SHP77 treated with DMSO at 0.1 percent for 48 hours (cell line): ENCODE measurements at places on chromosomes 5 and 9.

- no peak for DNase-seq
These were observed 21.8 kb downstream of the SLIT3 start for GRCh38 chr5:169279125-169279524.

GRCh38 chr9:35967042-35967441 lies 9.1 kb upstream of the OR2S2 start:
- DNase-seq = no peak

DNA sequence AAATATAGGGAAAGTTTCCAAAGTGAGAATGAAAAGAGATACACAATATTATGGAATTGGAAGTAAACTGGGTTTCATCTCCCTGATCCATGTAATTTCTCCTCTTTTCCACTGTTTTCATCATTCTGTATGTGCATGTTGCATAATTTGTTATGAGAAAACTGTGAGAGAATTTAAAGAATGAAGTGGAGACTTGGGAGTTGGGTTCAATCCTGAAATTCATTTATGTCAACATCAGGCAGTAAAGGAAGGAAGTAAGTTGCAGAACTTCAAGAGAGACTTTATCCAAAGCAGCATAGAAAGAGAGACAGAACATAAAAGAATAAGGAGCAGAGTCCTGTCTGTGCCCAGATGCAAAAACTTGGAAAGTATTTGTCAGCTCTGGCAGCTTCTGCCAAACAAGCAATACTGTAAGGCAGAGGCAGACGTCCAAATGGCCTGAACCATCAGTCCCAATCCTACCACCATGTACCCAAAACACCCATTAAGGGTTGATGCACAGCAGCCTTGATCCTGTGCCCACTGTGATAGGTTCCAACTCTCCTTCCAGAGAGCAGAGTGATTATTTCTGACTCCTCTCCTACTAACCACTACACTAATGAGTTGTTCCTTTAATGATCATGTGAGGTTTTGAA lies 425.3 kb upstream of the CDH6 start:
- DNase-seq = no peak

- no peak for DNase-seq
These were observed 19.2 kb downstream of the COL15A1 start for GRCh38 chr9:98962861-98963260.

GRCh38 chr5:76861612-76862011 lies 11.8 kb downstream of the S100Z start:
- no peak for DNase-seq

GRCh38 chr5:122129306-122129705 lies at the start of gene ZNF474:
Gene ZNF474 (plus strand): TSS chr5:122129546. CDS start chr5:122151991, 22,445 bp downstream.
- no peak for DNase-seq

GRCh38 chr5:119396030-119396664 lies 40.3 kb downstream of the TNFAIP8 start:
- no peak for DNase-seq

- DNase-seq = no peak
These were observed 380.5 kb upstream of the SMC2 start for GRCh38 chr9:103713631-103714030.

DNA sequence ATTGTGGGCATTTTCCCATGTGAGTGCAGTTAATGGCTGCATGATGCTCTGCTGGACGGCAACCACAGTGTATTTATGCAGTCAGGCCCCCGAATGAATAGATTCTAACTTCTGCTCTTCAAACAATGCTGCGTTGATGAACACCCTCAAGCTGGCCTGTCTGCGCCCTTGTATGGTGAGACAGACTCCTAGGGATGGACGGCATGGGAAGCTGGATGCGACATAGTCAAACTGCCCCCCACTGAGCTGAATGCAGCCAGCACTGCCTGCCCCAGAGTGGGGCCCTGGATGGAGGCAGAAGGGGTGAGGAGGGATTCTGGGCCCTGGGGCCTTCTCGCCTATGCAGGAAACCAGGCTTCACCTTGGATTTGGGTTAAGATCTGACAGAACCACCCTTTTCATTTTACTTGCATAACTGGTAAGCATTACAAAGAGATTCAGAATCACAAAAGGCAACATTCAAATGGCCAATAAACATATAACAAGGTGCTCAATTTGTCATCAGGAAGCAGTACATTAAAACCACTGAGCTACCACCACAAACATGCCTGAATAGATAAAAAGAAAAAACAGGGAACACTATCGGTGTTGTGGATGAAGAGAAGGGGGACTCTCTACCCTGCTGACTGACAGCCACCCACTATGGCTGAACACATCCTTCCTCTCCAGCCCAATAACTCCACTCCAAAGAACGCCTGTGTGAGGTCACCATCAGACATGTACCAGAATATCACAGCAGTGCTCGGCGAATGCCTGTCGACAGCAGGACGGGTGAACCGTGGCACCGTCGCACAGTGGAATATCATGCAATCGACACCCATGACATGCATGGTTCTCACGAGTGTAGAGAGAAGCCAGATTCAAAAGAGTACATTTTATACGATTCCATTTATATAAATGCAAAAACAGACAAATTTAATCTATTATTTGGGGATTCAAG lies 79.1 kb downstream of the RAPGEF1 start:
- DNase-seq = no peak

- no peak for DNase-seq
These were observed 755.2 kb downstream of the BRINP1 start for GRCh38 chr9:118613996-118614395.

GRCh38 chr9:122124048-122124447 lies 30.9 kb upstream of the TTLL11 start:
- DNase-seq = no peak

DNA sequence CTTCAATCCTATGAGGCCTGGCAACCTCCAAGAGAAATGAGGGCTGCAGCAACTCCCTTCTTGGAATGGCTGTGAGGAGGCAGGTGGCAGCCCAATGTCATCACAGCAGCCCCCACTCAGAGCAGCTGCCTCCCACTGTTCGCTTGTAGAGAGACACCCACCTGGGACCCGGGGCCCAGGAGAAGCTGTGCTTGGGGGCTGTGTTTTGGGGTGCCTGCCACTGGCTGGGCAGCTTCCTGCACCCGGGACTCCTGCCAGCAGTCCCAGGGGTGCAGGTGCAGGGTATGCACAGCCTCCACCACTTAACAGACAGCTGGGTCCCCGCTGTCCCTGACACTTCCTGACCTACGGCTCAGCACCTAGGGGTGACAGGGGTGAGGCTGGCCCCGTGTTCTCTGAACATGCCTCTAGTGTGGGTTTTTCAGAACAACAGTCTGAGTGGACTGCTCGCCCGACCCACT lies 26.2 kb downstream of the NIPAL4 start:
- DNase-seq = no peak

- no peak for DNase-seq
These were observed 140.1 kb upstream of the ABCA1 start for GRCh38 chr9:105067895-105068580.

DNA sequence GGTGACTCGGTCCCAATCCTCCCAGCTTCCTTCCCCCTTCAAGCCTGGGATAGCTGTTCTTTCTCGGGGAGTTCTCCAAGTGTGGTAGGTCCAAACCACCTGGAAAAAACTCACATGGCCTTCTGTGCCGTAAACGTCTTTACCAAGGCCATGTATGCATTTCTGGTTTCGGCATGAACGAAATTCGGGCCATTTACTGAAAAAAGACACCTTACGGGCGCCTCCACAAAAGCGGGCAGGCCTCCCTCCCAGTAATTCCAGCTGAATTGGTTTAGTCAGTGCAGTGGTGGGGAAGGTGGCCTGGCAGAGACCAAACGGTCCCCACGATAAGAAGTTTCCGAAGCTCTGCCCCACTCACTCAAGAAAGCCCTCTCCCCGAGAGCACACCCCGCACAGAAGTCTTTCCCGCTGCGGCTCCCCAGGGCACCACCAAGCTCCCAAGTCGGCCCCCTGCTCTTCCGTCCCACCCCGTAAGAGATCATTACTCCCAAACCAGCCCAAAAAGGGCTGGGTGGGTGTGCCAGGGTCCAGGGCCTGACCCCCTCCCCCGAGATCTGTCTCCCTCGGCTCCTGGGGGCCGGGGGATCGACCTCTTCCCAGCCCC lies 86.3 kb upstream of the MELK start:
- DNase-seq = no peak

DNA sequence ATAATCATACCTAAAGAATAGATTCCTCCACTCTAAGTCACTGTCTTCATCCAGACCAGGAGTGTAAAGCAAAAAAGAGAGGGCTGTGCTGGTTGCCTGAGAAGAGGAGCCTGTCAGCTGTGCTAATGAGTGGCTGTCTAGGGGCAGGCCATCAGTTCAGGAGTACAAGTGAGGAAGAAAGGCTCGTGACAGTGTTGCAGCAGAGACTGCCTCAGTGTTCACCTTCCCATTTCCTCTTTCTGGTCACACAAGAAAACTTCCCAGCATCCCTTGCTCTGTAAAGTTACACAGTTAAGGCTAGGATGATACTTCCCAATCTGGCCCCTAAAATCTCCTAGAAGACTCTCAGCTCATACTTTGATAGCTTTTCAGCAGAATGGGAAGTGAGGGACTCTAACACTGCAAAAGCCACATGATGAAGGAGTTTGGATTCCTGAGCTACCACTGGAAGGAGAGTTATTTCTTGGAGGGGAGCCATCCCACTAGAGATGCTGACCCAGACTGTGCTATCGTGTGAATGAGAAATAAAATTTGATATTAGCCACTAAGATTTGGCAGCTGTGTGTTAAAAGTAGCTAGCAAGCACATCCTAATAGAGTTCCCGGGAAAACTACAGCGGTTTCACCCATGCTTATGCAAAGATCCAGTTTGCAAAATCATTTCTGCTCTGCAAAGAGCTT lies 67.1 kb downstream of the ADAMTS12 start:
- no peak for DNase-seq

GRCh38 chr5:32951878-32952277 lies 240.8 kb downstream of the NPR3 start:
- no peak for DNase-seq

GRCh38 chr9:37390759-37391158 lies 31.7 kb upstream of the GRHPR start:
- no peak for DNase-seq

GRCh38 chr5:9316733-9317132 lies 229.1 kb downstream of the SEMA5A start:
- no peak for DNase-seq

GRCh38 chr5:45279109-45279508 lies 417.1 kb downstream of the HCN1 start:
- DNase-seq = no peak

DNA sequence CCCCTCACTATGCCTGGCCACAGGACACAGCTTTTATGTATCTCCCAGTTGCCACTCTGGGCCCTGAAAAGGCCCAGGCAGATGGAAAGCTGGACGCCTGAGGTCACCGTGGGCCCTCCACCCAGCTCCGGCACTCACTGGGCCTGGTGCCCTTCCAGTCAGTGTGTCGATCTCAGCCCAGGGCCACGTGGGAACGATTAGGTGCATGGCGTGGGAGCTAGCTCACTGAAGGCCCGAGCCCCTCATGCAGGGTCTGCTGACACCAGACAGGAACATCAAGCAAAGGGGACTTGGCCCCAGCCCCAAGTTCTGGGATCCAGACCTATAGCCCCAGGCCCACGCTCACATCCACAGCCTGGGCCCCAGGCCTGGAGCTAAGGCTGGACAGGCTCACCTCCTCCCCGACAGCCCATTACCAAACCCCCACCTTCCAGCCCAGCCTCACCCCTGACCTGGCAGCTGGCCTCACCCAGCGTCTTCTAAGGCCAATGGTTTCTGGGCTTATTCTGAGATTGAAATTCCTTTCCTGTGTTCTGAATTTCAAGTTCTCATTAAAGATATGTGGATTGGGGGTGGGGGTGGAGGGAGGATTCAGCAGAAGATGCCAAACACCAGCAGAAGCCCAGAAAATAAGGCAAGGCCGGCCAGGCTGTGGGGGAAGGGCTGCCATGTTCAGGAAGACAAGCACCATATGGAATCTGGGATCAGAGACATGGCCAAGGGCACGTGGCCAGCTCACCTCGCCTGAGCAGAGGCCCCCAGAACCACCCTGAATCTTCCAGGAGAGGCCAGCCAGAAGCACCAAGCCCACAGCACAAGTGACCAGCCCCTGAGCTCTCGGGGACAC lies 74.5 kb downstream of the ADAMTS2 start:
- DNase-seq = no peak

- no peak for DNase-seq
These were observed at the start of gene DBN1 for GRCh38 chr5:177473443-177474001. Gene DBN1 (minus strand): TSS chr5:177473634. CDS start chr5:177473521, 113 bp downstream.

DNA sequence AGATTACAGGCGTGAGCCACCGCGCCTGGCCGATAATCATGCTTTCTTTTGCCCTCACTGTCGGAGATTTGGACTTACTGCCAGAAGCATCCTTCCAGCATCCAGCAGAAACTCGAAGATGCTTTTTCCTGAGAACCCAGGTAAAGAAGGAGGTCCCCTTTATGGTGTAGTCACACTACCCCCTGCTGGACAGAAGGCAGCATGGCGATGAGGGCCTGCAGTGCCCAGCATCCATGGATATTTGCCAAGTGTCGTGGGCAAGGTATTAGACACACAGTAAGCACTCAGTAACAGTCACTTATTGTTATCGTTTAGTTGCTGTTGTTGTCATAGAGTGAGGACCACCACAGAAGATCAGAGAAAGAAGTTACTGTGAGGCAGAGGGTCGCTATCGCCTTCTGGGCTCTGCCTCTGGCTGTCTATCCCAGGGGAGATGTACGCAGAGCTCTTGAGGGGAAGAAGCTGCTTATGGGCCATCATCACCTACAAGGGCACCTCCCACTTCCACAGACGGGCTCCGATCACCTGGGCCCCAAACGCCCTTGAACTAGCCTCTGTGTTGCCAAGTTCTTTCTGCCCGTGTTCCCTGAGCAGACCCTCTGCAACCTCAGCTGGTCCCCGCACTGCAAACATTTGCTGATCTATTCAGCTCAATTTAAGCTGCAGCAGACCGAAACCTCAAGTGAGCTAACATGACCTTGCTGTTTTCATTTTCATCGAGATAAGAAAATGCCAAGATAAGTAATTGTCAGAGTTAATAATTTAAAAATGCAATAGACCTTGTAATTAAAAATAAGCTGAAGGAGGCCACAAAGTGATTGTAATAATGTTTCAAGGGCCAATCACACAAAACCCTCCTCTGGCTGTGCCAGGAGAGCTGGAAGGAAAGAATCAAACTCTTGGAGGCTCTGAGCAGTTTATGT lies 23.9 kb downstream of the C5orf15 start:
- peak; percentile 23 for DNase-seq

DNA sequence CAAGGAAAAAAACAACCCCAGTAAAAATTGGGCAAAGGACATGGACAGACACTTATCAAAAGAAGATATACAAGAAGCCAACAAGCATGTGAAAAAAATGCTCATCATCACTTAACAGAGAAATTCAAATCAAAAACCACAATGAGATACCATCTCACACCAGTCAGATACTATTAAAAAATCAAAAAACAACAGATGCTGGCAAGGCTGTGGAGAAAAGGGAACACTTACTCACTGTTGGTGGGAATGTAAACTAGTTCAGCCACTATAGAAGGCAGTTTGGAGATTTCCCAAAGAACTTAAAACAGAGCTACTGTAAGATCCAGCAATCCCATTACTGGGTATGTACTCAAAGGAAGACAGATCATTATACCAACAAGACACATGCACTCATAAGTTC lies 157.4 kb downstream of the EDIL3 start:
- no peak for DNase-seq

GRCh38 chr9:98504298-98505282 lies 204.1 kb downstream of the GABBR2 start:
- no peak for DNase-seq

DNA sequence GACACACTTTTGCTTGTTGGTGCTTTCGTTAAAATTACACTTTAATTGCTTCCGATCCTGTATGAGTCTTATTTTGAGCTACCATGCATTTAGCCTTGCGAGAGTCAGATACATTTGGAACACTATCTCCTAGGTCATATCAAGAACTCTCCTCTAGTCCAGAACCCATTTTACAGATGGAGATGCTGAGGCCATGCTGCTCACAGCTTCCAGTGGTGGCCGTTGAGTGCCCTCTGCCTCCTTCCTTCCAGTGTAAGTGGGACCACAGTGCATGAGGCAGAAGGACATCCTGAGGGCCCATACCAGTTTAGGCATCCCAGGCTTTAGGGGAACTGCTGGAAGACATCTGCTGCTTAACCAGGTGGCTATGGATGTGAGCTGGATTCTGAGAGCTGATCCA lies 6.9 kb downstream of the CCNI2 start:
- no peak for DNase-seq
